H7 (cell line): ENCODE measurements at places on chromosomes 16 and 17.
A peak's percentile ranks its signal among the peaks of the same experiment; 100 is the strongest.

GRCh38 chr16:23464196-23464595, 11.2 kb upstream of the COG7 start:
- no peak for DNase-seq

DNA sequence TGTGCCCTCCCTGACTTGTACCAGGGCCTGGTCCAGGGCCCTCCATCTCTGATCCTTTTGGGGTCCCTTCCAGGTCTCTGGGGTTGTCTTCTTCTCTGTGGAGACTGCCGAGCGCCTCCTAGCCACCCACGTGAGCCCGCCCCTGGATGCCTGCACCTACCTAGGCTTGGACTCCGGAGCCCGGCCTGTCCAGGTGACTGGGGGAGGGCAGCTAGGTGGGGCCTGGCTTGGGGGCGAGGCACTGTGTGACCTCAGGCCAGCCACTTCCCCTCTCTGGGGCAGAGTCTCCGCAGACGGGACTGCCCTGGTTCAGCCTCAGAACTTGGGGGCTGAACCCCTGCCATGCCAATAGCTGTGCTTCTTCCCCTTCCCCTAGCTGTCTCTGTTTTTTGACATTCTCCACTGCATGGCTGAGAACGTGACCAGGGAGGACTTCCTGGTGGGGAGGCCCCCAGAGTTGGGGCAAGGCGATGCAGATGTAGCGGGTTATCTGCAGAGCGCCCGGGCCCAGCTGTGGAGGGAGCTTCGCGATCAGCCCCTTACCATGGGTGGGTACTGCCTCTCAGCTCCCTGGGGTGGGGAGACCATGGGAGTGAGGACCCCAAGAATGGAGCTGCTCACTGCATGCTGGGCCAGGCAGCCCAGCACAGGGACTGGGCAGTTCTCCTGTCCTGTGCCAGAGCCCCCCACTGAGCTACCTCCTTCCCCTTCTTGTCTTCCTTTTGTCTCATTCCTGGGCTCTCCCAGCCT, 14.6 kb downstream of the FCSK start:
- peak; percentile 52 for DNase-seq

DNA sequence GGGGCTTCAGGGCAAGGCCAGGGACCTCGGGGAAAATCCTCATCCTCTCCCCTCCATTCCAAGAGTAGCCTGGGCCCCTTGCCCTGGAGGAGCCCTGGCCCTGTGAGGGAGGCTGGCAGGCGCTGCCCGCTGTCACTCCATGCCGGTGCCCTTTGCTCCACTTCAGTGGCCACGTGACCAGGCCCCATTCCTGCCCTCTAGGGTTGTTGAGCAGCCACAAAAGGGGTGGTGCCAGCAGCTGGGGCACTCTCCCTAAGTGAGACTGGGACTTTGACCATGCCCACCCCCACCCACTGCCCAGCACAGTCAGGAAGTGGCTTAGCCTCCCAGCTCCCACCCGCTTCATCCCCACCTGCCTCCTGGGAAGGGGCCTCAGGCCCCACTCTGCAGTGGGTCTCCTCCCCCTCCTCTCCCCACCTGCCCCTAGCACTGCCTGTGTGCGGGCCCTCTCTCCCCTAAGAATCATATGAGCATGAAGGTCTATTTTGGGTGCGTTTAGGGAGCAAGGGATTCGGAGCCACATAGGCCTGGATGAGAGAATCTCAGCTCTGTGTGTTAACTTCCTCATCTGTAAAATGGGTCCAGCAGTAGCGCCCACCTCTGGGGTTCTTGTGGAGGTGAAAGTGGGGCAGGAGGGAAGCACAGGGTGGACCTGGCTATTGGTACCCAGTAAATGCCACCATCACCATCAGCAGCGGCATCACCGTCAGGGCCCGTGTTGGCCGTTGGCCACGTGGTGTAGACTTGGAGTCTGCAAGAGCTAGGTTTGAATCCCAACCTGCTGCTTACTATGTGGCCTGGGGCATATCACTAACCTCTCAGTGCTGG, 7.2 kb downstream of the PDK2 start:
- DNase-seq = no peak

- DNase-seq = no peak
Measured at GRCh38 chr17:218432-219110, 37.1 kb upstream of the DOC2B start.

DNA sequence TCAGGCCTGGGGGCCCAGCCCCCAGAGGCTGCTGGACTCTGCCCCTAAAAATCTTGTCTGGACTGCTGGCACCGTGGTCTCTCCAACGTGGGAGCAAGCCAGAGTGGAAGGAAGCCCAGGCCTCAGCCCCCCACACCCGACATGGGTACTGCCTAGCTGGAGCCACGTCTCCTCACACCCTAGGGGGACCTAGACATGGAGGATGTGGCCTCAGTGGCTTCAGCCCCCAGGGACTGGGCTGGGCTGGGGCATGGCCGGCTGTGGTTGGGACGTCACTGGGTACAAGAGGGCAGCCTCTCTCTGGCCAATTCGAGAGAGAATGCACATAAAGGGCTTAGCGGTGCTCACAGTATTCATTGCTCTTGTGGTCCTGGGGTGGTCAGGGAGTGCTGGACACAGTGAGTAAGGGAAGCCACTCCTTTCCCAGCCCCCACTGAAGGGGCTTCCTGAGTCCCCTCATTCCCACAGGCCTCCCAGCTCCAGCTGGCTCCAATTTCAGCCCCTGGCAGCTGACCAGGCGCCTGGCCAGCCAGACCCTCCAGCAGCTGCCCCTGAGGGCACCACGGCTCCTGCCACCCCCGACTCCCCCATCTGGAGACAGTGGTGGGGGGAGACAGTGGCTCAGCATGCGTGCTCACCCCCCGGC, 1.1 kb downstream of the CDH15 start:
- DNase-seq = no peak

DNA sequence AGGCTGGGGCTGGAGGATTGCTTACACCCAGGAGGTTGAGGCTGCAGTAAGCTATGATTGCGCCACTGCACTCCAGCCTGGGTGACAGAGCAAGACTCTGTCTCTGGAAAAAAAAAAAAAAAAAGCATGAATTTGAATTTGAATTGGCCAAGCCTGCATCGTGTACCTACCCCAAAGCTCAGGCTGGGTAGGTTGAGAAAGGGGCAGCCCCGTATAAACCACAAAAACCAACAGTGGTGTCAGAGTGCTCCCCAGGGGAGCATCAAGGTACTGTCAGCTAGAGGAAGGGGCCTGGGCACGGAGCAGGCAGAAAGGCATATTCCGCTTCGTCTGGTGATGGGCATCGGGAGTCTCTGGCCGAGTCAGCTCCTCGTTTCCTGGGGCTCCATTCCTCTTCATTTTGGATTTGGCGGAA, 40.9 kb downstream of the RAP1GAP2 start:
- DNase-seq = peak; percentile 40

GRCh38 chr17:927611-928461, 51.7 kb downstream of the NXN start:
- peak; percentile 67 for DNase-seq

- DNase-seq = no peak
Measured at GRCh38 chr17:50477976-50478375, 684 bp upstream of the RSAD1 start.

- DNase-seq = no peak
Measured at GRCh38 chr17:37322826-37323561, 52.8 kb upstream of the C17orf78 start.

DNA sequence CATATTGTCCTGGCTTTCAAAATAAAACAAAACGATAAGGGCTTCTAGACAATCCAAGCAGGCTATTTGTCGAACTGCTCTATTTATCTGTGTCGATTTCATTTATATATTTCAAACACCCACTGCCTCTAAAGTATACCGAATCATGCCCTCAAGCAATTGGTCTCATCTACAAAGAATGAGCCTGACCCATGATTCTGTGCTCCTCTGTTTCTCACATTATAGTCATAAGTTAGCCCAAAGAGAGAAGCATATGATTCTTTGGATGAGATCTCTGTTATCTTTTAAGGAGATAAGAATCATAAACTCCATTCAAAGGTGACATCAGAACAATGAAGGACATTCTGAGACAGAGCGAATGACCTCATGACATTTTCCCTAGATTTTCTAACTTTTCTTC, 191.1 kb downstream of the MAP2K6 start:
- DNase-seq = no peak

- no peak for DNase-seq
Measured at GRCh38 chr17:54191261-54191660, 368.5 kb downstream of the KIF2B start.

GRCh38 chr17:37103231-37103630, 154.5 kb downstream of the AATF start:
- DNase-seq = no peak

DNA sequence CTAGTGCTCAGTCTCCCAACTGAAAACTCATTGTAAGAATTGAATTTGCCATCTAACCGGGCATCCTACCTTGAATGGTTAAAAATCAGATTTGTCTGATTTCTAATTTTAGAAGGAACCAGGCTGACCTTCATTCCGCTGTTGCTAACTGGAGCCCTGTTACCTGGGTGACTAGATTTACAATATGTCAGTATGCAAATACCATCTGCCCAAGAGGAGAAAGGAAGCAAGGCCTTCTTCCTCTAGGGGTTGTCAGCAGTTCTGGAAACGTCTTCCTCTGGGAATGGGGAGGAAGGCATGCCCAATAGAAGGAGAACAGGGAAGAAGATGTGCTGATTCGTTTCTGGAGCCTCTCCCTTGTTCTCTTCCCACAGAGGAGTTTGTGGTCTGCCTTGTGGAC, 137.9 kb downstream of the PITPNC1 start:
- DNase-seq = no peak

GRCh38 chr17:16135461-16135860, 79.9 kb downstream of the NCOR1 start:
- DNase-seq = no peak

- DNase-seq = no peak
Measured at GRCh38 chr17:68461122-68461539, 3.8 kb upstream of the WIPI1 start.

DNA sequence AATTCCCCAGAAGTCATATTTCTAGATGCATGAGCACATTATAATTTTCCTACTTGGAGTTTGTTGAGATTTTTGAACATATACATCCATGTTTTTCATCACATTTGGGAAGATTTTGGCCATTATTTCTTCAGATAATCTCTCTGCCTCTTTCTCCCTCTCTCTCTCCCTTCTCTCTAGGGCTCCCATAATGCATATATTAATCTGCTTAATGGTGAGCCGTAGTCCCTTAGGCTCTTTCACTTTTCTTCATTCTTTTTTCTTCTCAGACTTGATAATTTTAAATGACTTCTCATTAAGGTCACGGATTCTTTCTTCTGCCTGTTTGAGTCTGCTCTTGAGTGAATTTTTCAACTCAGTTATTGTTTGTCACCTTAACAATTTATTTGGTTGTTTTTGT, 101.5 kb downstream of the IRX3 start:
- no peak for DNase-seq

DNA sequence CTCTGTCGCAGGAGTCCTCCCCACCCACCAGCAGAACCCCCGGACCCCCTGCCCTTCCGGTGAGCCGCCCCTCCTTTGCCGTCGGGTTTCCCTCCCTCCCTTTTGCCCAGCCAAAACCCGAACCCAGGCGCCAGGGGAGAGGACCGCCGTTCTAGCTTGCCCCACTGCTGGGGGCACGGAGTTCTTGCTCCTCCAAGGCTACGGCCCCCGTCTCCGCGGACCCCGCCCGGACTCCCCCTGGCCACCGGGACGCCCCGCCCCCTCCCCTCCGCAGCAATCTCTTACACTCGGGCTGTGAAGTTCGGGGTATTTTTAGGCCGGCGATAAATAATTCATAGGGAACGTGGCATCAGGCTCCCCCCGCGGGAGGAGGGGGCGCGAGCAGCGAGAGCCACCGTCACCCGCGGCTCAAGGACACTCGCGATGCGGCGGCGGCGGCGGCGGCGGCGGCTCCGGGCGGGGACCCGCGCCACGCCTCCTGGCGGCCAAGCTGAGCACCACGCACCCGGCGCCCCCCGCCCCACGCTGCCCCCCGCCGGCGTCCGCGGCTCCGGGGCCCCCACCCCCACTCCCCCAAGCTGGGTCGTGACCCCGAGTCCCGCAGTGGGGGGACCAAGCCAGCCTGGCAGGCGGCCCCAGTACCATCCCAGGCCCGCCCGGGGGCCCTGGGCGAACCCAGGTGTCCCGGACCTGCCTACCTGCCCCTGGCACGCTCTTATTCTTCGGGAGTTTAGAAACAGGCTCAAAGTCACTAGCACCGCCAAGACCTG, at the start of gene GRIN2C:
Gene GRIN2C, minus strand, starts transcription at position 427 of the 770 bp plus-strand sequence. CDS start 4,793 bp downstream, outside the sequence.
- peak; percentile 94 for DNase-seq

- peak; percentile 82 for DNase-seq
Measured at GRCh38 chr17:10316801-10317542, 55.8 kb downstream of the MYH13 start.

DNA sequence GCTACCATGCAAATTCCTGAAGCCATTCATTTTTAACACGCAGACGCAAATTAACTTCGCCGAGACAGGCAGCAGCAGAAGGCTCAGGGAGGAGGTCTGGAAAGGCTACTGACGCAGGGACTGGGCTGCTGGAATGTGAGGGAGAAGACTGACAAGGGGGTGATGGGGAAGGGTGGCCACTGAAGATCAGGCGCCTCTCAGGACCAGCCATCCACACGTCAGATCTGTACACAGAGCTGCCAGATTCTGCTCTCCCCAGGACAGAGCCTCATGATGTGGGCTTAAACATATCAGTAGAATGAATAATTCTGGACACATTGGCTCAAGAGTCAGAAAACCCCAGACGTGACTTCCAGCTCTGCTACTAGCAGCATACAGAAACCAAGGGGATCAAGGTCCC, 25.6 kb upstream of the CLEC18B start:
- DNase-seq = no peak

DNA sequence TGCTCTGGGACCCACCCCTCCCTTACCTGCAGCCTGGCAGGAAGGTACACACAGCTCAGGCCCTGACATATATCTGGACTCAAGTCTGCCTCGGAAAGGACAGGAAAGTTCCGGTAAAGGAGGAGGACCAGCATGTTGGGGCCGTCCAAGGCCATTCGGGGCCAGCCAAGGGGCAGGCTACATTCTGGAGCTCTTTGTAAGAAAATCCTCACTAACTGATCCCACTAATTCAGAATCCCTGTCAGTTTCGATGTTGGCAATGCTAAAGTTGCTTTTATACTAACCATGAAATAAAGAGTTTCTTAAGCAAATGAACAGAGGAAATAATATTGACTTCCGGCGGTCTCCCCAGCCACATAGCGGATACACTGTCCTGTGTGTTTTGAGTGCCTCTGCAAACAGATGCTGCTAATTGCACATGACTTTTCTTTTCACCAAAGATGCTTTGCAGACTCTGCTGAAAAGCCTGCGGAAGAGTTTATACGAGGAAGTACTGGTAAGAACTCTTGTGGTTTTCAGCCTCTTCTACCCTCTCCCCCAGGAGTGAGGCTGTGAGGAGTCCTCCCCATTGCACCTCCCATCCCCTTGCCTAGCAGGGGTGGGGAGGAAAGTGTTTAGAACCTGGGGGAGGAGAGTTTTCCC, 54.8 kb downstream of the PLXDC1 start:
- DNase-seq = no peak

GRCh38 chr17:49496183-49496866, 1.2 kb downstream of the NGFR start:
- DNase-seq = peak; percentile 96
